T1000 (cell line): ENCODE measurements at places on chromosomes 16 and 17.

DNA sequence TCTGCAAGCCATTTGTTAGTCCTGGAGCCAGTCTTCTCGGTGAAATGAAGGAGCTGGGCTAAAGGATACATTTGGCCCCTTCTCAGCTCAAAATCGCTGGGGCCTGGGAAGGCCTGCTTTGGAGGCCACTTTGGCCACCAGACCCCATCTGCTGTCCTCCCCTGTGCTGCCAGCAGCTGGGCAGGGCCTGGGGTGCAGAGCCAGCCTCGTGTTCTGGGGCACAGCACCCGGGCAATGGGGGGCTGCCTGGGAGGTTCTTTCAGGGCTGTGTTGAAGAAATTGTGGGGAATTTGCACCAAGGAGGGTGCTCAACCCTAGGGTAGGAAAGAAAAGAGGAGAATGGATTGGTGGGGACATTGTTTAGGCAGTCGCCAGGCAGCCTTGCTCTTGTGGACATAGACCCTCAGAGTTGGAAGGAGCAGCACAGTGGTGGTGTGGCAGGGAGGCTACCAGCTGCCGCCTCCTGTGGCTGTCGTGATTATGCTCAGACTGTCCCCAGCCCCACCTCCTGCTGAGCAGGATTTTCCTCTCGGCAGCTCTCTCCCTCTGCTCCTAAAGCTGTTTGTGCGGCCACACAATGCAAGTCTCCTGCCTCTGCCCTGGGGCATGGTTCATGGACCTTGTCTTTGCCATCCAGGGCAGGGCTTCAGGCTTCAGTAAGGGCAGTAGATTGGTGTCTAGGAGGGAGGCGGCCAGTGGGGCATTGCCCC lies 174.8 kb downstream of the NTN1 start:
- DNase-seq: no peak

DNA sequence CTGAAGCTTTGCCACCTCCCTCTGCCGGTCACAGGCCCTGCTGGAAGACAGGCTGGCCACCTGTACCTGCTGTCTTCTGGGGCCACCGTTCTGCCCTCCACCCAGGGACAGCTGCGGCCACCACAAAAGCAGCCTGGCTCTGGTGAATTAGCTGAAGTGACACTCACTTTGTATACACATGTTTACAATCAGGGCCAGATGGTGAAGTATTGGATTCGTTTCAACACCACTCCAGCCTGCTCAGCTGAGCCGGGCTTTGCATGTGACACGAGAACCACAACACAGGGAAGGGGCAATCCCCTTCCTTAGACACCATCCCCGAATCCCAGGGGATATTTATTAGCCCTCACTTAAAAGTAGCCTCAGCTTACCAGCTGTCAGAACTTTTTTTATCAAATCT lies 191.5 kb upstream of the RPL38 start:
- no peak for DNase-seq

DNA sequence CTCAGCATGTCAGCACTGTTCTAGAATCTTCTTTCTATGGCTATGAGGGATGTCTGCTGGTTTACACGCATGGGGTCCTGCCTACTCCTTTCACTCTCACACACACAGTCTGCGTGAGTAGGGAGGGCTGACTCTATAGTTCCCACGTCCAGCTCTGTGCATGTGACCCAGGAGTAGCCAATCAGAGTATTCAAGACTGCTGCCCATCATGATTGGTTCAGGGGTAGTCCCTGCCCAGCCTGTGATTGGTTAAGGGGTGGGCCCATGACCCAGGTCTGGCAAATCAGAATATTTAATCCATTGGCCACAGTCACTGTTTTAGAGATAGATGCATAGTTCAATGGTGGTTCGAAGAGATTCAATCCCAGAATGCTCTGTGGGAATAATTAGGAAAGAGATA lies 151.3 kb upstream of the IRX3 start:
- DNase-seq: no peak

- no peak for DNase-seq
These were observed 17.1 kb downstream of the ITGB4 start for GRCh38 chr17:75738218-75738802.

DNA sequence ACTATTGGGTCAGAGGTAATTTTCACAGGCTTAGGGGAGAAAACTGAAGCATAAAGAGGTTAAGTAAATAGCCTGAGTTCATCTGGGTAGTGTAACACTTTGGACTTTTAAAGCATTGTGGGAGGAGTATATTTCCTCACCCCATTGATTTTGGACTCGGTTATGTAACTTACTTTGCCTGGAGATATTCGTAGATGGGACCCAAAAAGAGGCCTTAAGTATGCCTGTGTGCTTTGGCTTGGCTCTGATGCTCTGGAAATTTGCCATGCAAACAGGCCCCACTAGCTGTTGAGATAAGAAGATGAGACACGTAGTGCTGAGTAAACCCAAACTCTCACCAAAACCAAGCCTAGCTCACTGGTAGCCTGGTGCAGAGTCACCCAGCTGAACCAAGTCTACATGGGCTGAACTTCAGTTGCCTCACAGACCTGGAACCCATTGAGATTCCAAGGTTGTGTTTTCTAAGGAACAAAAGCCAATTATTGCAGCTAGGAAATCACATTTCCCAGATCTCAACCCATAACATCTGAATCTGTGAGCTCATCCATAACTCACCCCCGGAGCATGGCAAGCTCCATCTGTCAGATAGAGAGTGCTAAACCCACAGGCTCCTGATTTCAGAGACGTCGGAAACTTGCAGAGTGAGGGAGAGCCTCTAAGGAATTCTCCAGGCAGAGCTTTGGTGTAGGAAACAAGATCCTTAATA lies 536.0 kb upstream of the C16orf82 start:
- DNase-seq: no peak

DNA sequence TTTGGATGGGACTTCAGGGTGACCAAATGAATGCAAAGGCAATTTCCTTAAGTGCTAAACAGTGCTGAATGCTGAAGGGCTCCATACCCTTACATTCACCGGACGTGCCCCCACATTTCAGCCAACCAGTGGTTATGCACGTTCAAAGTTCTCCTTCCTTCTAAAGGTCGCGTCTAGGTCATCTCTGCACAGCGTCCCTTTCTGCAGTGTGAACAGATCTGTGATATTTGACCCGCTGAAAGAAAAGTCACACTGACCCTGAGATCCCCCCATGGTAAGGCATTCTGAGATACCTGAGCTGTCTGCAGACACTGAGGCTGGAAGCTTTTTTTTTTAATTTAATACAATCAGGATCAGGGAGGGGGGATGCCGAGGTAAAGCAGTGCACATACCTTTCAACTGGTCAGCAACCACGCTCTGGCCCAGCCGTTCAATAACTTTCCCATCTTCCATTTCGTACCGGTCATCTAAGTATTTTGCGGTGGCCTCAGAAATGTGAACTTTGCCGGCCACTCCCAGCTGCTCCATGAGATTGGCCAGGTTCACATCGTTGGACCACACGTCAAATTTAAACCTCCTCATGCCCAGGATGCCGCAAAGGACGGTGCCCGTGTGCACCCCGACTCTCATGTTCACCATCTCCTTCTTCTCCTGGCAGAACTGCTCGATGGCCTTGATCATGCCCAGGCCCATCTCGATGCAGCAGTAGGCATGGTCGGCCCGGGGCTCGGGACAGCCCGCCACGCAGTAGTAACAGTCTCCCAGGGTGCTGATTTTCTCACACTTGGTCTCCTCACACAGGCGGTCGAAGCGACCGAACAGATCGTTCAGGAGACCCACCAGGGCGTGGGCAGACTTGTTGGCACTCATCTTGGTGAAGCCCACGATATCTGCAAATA lies 2.6 kb downstream of the ADCY9 start:
- no peak for DNase-seq

- DNase-seq: no peak
These were observed 149.2 kb downstream of the MAF start for GRCh38 chr16:79451196-79451816.

- no peak for DNase-seq
These were observed 174.1 kb downstream of the ZFHX3 start for GRCh38 chr16:72873853-72874252.

DNA sequence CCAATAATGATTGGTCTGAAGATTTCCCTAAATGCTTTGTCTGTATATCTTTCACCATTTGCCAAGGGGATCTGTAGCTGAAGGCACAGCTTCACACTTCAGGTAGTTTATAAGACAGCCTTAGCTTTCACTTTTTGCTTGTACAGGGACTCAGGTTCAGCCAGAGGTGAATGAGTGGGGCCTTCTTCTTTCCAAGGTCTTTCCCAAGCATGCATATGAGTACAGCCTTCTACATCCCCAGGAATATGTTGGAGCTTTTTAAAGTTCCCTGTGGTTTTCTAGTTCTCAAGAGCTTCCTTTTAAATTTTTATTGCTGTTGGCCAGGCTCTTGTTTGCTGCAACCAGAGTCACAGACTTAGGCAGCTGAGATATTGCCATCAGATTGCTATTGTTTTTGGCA lies 17.9 kb upstream of the SPDYE4 start:
- no peak for DNase-seq

DNA sequence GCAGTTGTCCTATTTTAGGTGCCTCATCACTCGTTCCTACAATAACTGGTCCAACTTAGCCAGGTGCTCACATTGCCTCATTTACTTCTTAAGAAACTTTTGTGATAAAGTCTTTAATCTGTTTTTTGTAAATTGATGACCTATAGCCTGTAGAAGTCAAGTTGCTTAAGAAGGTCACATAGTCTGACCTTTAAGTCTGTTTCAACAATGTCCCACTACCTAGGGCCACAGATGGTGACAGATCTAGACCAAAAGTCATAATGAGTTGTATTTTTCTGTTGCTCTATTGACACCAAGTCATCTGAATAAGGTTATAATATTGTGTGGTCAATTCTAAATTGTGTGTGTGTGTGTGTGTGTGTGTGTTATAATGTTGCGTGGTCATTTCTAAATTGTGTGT lies 45.1 kb downstream of the ABCA9 start:
- no peak for DNase-seq

- no peak for DNase-seq
These were observed 46.5 kb upstream of the CIBAR2 start for GRCh38 chr16:85158743-85159178.

GRCh38 chr17:38922538-38923297 lies 2.7 kb upstream of the LASP1NB start:
- DNase-seq: no peak

DNA sequence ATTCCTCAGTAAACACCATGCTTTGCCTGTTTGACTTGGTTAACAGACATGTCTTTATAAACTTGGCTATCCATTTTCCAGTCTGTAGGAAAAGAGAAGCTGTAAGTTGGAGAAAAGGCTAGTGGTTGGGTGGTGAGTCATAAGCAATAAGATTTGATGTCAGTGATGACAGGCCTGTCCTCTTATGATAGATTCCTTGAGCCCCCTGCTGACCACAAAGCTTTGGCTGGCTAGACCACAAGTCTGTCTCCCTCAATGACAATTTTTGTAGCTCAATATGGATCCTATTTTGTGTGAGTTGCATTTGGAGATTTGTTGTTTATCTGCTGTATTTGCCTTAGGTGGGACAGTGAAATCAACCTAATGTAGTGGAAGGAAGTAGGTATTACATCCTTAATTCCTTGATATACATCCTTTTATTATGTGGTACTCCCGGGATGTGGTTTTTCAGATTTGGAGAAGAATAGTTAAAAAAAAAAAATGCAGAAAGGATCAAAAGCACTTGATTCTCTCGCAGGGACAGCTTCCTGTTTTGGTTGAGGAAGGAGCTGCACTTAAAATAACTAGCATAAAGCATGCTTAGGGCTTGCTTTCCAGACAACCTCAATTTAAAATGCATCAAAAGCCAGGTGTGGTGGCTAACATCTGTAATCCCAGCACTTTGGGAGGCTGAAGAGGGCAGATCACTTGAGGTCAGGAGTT lies 67.4 kb downstream of the SIAH1 start:
- DNase-seq: no peak

DNA sequence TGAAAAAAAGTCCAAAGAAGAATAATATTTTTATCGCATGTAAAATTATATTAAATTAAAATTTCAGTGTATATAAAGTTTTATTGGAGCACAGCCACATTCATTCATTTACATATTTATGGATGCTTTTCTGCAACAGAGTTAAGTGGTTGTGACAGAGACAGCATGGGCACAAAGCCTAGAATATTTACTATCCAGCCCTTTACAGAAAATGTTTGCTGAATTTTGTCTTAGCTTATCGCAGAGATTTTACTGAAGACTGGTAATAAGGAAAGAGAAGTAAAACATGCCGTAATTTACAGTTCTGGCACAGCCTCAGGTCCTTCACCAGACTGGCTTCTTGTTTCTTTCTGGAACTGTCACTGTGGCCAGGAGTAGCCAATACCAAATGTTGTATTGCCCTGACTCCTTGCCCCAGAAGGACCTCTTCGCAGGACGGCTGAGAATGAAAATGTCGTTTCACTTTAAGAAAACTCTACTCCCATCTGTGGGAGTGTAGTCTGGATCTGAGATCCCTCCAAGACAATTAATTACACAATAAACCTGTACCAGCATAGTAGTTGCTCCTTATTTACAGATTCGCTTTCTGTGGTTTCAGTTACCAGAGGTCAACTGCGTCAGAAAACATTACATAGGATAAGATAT lies 94.9 kb upstream of the GOT2 start:
- no peak for DNase-seq

DNA sequence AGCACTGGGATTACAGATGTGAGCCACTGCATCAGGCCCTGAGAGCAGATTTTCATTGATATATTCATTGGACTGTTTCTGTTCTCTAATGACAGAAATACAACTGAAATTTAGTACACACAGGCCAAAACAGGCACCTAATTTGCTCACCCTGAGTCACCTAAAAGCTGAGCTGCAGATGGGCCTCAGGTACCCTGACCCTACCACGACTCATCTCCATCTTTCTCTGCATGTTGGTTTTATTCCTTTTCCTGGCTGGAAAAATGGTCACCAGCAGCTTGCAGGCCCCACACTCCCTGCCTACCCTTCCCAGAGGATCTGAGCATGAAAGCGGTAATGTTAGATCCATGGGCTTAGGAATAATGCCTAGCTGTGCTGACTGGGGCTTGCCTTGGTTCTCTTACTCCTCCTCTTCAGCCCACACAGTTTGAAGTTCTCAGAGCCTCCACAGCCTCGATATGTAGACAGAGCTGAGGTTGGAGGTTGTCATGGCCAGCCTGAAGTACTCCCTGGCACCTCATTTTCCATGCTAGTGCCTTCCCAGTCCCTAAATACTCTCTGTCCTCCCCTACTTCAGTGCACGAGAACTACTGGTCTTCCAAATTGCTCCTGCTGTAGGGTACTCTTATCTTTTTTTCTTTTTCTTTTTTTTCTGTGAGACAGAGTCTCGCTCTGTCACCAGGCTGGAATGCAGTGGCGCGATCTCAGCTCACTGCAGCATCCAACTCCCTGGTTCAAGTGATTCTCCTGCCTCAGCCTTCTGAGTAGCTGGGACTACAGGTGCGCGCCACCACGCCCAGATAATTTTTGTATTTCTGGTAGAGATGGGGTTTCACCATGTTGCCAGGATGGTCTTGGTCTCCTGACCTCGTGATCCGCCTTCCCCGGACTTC lies 51.1 kb downstream of the CENPV start:
- no peak for DNase-seq

DNA sequence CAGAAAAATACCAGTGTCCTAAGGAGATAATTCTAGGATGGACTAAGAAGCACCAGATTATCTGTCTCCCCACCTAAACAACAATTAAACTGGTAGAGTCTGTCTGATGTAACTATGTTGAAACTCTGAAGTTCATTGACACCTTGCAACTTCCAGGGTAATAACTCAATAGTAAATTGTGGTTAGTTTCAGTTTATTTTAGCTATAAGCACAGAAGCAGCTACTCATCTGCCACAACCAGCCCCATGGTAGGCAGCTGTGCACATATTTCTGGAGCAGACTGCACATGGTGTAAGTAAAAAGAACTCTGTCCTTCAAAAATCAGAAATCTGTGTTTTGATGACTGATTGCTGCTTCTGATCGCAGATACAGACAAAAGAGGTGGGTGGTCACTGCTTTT lies 852.1 kb downstream of the CDH11 start:
- DNase-seq: no peak

- DNase-seq: no peak
These were observed 110.3 kb downstream of the SNX29 start for GRCh38 chr16:12086822-12087221.

GRCh38 chr16:53094013-53094630 lies 39.3 kb downstream of the CHD9 start:
- no peak for DNase-seq
